ENCODE measurements at places on chromosomes 2 and 18.

DNA sequence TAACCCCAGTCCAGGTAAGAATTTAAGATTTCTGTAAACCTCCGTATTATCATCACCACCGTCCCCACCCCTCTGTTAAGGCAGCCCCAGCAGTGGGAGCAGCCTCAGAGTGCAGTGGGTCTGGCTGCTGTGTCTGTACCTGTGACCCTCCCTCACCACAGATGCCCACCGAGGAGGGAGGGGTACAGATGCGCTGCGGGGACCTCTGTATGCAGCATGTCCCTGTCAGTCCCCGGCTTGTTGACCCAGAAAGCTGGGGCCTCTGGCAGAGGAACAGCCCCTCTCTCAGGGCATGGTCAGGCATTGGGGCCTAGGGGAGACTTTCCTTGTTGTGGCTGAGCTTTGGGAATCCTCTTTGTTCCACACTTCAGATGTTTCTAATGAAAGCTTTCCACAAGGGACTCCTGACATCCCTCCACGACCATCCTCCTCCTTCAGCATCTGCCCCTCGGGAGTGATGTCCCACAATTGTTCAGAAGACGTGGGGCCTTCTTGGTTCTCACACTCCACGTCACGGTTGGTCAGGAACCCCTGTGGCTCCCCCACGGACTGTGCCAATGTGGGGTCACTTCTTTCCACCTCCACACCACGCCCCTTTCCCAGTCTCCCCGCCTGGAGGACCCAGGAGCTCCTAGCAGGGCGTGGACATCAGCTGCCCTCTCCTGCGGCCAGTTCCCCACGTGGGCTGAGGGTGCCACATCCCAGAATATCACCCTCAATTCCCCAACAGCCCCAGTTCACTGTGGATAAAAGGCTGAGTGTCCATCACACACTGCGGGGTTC, 384.2 kb upstream of the MYT1L start:
- no peak for DNase-seq

DNA sequence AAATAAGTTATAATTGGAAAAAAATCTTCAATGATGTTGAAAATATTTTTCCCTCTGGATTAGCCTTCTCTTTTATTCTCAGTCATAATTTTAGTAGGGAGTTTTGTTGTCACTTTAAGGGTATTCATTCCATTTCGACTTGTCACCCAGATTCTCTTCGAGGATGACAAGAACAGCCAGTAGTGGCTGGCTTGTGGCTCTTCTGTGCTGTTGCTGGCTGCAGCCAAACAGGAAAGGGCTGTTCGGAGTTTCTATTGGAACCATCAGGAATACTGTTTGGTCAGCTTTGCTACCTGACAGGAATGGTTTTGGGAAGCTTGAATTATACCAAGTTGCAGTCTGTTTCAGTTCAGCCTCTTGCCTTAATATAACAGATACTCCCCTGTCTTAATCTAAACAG, 41.6 kb downstream of the MGAT5 start:
- DNase-seq = no peak

GRCh38 chr18:45749918-45750689, 26.1 kb downstream of the SLC14A1 start:
- no peak for DNase-seq

- no peak for DNase-seq
These were observed 60.5 kb upstream of the LGALSL start for GRCh38 chr2:64393383-64394010.

- DNase-seq = no peak
These were observed 115.9 kb upstream of the TWIST2 start for GRCh38 chr2:238731961-238732360.

Measured in NCI-H146 (cell line).